ENCODE measurements at places on chromosomes 2 and 18.

DNA sequence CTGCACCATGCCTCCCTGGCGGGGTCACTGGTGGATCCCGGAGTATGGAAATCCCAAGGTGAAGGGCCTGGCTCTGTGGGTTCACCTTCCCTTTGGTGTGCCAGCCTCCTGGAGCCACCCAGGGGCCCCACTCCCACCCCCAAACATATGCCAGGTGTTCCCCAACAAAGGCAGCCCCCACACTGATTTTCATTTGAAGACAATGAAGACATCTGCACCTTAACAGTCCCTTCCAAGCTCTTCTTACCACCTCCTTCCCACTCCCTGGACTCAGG is 11.7 kb downstream of the BIN1 start:
- no peak for DNase-seq

DNA sequence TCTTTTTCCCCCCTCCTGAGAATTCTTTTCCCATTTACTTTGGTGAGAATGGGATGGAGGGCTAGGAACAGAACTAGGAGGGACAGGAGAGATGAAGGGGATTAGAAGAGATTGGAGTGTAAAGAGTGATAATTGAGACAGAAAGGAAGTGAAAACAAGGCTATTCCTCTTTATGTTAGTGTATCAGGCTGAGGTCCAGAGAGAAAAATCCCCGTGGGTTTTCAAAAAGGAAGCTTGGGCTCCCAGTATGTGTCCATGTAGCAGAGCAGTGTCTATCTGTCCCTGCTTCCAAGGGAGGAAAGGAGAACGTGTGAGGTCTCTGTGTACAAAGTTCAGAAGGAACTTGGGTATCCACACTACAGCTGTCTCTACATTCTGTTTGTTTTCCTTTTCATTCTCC is 59.9 kb upstream of the KCNE4 start:
- no peak for DNase-seq

DNA sequence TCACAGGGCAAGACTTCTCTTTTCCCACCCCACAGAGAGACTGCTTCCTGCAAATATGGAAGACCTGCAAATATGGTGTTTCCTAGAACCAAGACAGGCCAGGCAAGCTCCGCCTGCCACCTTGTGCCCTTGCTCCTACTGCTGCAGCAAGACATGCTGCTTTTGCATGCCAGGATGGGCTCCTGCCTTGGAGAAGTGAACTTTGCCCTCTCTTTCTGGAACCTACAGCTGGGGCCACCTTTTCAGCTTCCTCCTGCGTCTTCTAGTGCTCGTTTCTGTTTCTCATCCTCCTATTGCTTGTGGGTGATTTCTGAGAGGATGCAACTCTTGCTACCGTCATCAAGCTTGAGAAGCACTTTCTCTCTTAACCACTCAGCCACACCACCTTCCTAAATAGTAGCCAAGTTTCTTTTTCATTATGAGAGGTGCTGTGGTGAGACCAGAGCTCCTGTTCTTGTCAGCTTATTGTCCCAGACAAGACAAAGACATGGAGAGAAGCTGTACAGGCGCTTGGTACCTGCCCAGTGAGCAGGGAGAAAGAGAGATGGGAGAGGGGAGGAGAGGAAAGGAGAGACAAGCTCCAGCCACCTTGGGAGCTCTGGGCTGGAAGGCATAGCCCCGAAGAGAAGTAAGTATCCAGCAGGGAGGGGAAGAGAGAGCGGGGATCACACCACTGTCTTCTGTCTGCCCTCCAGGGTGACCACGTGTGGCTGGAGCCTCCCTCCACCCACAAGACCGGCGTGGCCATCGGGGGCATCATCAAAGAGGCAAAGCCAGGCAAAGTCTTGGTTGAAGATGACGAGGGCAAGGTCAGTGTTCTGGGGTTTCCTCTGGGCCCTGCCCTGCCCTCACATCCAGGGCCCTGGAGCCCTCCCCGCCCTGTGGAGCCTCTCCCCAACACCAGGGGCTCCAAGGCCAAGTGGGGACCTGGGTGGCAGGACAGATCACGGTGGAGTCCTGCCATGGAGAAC is 28.3 kb downstream of the MYO7B start:
- peak; percentile 92 for DNase-seq

GRCh38 chr2:108297436-108298141 is 8.9 kb downstream of the SULT1C2 start:
- DNase-seq: no peak

DNA sequence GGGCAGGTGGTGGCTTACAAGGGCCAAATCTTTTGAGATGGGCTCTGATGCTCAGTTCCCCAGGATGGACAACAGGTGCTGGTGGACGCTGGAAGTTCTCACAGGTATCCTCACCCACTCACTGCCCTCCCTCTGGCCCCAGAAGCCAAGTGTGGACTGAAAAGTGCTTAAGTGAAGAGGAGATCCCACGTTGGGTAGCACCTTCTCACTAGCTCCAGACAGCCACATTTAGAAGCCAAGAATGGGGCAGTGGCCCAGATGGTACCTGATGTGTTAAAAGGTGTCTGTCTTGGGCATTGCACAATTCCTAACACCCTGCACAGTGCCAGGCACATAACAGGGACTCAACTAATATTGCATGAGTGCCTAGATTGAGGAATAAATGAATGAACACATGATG is 115.3 kb upstream of the TEX51 start:
- no peak for DNase-seq

DNA sequence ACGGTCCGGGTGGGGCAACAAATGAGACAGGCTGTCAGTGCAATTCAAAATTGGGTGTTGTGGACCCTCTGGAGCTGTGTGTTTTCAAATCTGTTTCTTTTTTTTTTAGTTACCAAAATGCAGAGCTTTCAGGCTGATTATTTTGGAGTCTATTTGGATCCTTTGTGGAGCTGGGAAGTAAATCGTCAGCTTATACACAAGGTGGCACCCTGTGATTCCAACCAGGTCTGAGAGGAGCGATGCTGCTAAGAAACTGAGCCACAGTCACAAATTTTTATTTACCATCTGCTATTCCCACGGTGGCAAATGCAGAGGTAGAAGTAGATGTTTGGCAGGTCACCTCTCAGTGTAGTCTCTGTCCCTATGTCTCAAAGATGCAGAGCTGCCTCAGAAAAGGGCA is 3.8 kb upstream of the EPC2 start:
- DNase-seq: no peak

DNA sequence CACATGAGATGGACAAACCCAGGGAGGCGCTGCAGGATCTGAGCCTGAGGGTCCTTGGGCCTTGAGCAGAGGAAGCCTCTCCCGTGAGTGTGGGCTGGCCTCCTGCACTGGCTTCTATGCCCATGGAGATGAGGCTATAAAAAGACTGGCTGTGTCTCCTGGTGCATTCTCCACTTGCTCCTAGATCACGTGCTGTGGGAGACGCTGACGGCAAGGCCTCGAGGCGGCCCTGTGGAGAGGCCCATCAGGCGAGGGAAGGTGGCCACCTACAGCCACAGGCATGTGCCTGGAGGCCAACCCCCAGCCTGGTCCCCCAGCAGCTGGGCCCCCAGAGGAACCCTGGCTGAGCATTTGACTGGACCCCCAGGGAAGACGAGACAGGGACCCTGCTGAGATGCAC is 198.9 kb downstream of the TWIST2 start:
- no peak for DNase-seq

- DNase-seq: no peak
Measured at GRCh38 chr18:13823707-13824395, at the start of gene MC5R. TSS of gene MC5R (plus strand) at chr18:13824149. CDS start at chr18:13825766, 1,617 bp downstream.

- DNase-seq: no peak
Measured at GRCh38 chr2:170991398-170992182, 62.5 kb downstream of the GORASP2 start.

- no peak for DNase-seq
Measured at GRCh38 chr18:75167759-75168618, 41.0 kb downstream of the PTGR3 start.

GRCh38 chr2:55859875-55860274 is 63.7 kb downstream of the EFEMP1 start:
- DNase-seq: no peak

- no peak for DNase-seq
Measured at GRCh38 chr2:159285929-159286708, at the start of gene WDSUB1. TSS of gene WDSUB1 (minus strand) at chr2:159286703. CDS start at chr2:159283069, 3,634 bp downstream.

GRCh38 chr2:10658041-10658913 is 31.5 kb downstream of the NOL10 start:
- DNase-seq: no peak

DNA sequence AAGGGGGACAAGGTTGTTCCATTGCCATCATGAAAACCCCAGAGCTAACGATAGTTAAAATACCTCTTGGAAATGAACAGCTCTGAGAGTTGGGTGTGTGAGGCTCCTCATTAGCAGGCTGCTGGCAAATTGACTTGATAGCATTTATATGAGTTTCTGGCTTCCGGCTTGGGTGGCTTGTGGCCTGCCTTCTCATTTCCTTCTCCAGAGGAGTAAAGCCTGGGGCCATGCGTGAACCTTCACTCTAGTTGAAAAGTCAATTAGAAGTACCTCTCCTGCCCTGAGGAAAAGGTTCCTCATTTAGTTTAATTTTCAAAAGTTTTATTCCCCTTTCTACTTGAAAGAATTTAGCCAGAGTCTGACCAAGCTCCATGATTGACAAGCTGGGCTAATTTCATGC is 67.1 kb downstream of the MGAT5 start:
- no peak for DNase-seq

DNA sequence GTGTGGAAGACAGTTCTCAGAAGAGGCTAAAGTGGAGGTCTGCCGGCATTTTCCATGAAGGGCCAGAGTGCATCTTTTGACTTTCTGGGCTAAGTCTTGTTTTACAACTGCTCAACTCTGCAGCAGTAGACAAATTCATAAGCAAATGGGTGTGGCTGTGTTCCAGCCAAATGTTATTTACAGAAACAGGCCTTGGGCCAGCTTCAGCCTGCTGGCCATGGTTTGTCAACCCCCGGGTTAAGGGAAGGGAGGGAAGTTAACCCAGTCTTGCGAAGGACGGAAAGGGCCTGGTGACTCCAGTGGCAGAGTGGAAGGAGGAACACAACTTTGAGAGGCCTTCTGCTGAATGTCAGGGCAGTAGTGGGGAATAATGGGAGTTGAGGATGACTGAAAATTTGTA is 34.3 kb upstream of the NCKAP5 start:
- no peak for DNase-seq

DNA sequence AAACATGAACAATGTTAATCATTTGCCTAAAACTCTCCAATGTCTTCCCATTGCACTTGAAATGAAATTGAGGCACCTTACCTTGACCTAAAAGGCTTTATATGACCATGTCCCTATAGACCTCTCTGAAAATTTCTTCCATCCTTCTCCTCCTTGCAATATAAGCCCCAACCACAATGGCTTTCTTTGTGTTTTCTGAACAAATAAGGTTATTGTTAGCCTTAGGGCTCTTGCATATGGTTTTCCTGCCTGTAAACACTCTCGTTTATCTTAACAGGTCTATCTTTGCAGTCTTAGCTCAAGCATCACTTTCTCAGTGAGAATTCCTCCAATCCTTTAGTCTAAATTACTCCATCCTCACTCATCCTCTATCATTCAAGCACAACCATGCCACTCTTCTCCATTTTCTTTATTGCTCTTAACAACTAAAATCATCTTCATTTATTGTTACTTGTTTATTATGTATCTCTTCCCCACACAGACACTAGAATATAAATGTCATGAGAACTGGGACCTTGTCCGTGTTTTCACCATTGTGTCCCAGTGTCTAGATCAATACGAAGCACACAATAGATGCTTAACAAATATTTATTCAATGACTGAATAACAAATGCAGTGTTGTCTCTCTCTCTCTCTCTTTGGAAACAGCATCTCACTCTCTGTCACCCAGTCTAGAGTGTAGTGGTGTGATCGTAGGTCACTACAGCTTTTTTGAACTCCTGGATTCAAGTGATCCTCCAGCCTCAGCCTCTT is 129.3 kb downstream of the RDH14 start:
- no peak for DNase-seq

GRCh38 chr2:17059458-17059857 is 393.8 kb upstream of the CYRIA start:
- DNase-seq: no peak

- no peak for DNase-seq
Measured at GRCh38 chr2:236562434-236562833, 7.2 kb upstream of the ACKR3 start.

GRCh38 chr2:63434024-63435001 is 154.0 kb downstream of the WDPCP start:
- DNase-seq: no peak

- DNase-seq: no peak
Measured at GRCh38 chr2:201984800-201985525, 48.7 kb upstream of the FZD7 start.

GRCh38 chr2:149357058-149357457 is 26.7 kb downstream of the LYPD6 start:
- no peak for DNase-seq

DNA sequence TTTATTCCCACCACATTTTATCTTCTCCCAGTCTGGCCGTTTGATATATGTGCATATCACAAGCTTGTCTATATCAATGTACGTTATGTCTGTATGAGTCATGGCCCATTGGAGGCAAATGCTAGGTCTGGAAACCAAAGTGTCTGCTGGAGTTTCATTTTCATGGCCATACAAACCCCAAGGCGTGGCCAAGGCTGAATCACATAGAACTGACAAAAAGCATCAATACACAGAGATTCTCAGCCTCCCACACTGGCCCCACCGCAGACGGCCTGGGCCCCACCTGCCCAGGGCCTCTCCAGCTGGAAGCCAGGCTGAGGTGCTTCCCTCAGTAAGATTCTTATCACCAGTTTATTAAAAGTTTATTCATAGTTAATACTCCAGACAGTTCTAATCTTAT is 40.5 kb upstream of the SALL3 start:
- DNase-seq: no peak

DNA sequence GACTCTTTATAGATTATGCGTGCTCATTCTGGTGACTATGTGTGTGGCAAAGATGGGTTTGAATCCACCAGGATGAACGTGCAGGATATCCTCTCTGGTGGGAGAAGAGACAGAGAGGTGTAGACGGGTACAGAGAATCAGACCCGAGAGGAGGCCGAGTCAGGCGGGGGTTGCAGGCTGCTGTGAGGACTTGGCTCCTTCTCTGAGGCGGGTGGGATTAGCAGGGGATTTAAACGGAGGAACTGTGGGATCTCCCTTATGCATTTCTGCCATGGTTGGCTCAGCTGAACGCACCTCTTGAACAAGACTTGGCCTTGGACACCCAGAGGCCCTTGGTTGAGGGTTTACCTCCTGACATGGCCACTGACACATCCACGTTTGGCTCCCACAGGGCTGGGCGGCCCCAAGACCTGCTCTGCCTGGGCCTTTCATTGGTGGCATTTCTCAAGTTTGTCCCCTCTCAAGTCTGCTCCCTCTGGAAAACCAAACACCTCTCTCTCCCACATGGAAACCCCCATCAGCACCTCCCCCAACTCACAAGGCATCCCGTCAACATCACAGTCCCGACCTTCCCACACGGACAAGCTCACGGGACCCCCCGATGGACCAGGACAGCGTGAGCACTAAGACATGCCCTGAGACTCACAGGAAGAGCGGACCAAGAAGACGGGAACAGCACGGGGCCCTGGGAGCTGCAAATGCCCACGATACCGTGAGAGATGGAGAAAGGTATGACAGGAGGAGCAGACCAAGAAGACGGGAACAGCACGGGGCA is 158.3 kb downstream of the RTP5 start:
- DNase-seq: no peak

GRCh38 chr2:169038338-169038757 is 7.2 kb upstream of the ABCB11 start:
- DNase-seq: peak; percentile 32

GRCh38 chr2:161582386-161582785 is 41.8 kb upstream of the SLC4A10 start:
- DNase-seq: no peak
